Frontal cortex (tissue), 4 donors: ENCODE measurements at places on chromosomes 5 and 9. TPM values are rescaled to one million over a fixed set of nuclear protein-coding genes. Genes with fewer than 3 reads are reported as not detected.

- DNase-seq, result no peak
These were observed 26.8 kb downstream of the CERT1 start for GRCh38 chr5:75484605-75485004.

DNA sequence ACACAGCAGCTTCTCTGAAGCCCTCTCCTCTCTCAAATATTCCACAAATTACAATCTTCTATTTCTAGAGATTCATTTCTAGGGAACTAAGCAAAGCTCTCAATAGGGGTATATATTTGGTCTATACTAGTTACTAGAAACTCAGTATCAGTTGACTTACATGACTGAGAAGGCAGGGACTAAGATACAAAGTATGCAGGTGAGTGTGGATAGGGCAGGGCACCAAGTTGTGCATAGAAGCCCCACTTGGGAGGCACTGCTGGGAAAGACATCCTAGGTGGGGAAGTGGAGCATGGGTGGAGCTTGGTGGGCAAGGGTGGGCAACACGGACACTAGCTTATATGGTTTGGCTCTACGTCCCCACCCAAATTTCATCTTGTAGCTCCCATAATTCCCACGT lies 148.1 kb upstream of the RASA1 start:
- no peak for DNase-seq

GRCh38 chr5:119752921-119753886 lies 123.8 kb downstream of the FAM170A start:
- DNase-seq, result no peak

GRCh38 chr5:176734756-176735342 lies 75.5 kb upstream of the UNC5A start:
- DNase-seq, result no peak

AMBP gene
- total RNA-seq, result 0.82 TPM

SHLD3 gene
- total RNA-seq, result 13.0 TPM

GRCh38 chr9:81621118-81621517 lies 68.2 kb downstream of the TLE1 start:
- DNase-seq, result no peak

PLPP7 gene
- 6.1 TPM for total RNA-seq

DNA sequence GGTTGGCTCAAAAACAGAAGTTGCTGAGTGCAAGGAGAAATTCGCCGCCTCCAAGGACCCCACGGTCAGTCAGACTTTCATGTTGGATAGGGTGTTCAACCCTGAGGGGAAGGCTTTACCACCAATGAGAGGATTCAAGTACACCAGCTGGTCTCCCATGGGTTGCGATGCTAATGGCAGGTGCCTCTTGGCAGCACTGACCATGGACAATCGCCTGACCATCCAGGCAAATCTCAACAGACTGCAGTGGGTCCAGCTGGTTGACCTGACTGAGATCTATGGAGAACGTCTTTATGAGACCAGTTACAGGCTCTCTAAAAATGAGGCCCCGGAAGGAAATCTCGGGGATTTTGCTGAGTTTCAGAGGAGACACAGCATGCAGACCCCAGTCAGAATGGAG lies 7.7 kb downstream of the GTF3C4 start:
- no peak for DNase-seq

DNA sequence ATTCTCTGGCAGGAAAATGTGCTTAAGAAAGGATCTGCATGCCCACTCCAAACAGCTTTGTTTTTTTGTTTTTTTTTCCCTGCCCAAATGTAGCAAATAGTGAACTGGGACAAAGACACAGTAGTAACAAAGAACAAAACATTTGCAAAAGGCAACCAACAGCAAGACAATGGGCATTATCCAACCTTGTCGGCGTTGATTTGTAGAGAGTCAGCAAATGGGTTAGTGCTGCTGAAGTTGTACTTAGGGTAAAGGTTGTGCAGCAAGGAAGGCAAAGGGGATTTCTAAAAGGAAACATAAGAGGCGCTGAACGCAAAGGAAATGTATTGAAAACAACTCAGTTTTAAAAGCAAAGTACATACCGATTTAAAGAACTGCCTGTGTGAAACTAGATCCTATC lies 136.2 kb downstream of the MPDZ start:
- DNase-seq, result no peak

SPATA31D4 gene
- total RNA-seq, result not detected

DNA sequence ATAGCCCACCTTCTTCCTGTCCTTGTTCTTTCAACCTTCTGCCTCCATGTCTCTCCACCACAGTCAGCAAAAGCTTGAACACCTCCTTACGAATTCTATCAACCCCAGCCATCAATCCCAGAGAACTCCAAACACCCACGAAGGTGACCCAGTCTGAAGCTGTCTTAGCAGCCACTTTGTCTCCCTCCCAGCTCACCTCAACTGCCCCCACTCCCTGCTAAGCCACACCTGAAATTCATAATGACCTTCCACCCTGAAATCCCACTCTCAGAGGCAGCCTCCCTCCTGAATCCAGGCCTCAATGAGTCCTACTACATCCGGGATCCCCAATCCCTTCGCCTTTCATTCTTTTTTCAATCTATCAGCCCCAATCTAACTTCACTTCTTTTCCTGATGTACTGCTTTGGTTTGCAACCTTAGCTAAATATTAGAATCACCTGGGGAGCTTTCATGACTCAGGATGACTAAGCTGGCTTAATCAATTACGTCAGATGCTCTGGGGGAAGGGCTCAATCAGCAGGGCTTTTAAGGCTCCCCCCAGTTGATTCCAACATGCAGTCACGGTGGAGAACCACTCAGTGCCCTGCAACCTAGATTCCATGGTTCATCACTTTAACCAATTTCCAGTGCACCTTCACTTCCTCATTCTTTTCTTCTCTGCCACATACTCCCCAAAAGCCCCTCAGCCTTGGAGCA lies 32.2 kb downstream of the BHMT start:
- no peak for DNase-seq

PCDHGB5 gene
- total RNA-seq, result 13.0 TPM
